ENCODE measurements at places on chromosomes 2 and 18.
A peak's percentile ranks its signal among the peaks of the same experiment; 100 is the strongest.

DNA sequence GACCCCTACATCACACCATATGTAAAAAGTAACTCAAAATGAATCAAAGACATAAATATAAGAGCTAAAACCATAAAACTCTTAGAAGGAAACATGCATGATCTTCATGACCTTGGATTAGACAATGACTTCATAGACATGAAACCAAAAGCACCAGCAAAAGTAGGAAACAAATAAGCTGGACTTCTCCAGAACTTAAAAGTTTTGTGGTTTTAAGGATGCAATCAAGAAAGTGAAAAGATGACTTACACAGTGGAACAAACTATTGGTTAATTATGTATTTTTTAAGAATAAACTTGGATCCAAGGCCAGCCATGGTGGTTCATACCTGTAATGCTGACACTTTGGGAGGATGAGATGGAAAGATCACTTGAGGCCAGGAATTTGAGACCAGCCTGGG lies 150.2 kb downstream of the GALNT1 start:
- no peak for DNase-seq

GRCh38 chr2:127199223-127199622 lies 20.9 kb downstream of the CYP27C1 start:
- DNase-seq: no peak

DNA sequence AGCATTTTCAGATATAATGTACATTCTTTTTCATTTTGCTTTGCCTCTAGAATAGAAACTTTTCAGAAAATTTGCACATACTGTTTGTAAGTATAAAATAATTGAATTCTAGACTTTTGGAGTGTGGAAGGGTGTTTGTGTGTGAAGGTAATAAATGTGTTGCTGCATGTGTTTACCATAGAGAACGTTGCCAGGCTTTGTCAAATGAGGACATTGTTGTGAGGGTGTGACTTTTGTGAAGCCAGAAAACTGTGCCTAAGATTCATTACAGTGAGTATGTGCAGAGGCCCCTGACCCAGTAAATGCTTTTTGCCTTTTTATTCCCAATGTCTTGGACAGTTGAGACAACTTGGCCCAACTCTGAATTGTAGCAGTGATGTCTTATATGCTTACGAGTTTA lies 30.4 kb upstream of the EPB41L5 start:
- DNase-seq: no peak

DNA sequence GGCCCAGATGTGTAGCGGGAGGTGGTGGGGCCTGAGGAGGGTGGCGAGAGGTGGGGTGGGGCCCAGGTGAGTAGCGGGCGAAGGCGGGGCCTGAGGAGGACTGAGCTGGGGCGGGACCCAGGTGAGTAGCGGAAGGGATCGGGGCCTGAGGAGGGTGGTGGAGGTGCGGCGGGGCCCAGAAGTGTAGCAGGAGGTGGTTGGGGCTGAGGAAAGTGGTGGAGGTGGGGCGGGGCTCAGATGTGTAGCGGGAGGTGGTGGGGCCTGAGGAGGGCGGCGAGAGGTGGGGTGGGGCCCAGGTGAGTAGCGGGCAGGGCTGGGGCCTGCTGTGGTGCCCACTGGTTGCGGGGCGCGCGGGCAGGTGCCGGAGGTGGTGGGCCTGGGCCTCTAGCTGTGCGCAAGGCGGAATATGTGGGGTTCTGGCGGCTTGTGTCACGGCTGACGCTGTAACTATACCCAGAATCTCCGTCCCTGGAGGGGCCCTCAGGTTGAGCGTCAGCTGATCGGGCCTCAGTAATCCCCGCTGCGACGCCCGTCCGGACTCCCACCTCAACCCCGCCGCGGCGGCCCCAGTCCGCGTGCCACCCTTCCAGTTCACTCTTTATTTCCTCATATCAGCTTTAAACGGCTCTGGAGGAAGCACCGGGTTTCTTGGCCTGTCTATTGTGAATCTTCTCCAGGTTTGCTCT lies 866 bp upstream of the SF3B6 start:
- peak; percentile 34 for DNase-seq

DNA sequence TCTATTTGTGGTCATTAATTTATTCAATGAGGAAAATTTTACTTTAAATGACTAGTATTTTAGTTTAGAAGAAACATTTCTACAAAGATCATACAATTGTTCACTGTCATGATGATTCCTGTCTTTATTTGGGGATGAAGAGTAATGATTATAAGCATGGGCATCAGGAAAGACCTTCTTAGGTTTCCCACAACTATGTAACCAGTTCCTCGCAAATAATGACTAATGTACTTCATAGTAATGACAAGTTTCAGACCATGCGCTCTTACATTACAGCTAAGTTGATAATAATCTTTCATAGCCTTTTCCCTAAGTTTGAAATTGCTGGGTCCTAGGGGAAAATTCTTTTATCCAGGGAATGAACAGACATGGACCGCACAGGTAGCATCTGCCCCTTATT lies 90.5 kb downstream of the MYO5B start:
- DNase-seq: no peak

- no peak for DNase-seq
Observed at GRCh38 chr2:83951378-83951947, 507.6 kb downstream of the SUCLG1 start.

All from Kasumi-1 (cell line).